NCI-H187 (cell line): ENCODE measurements at places on chromosomes 11 and 22.

GRCh38 chr11:14924318-14924717 lies 32.3 kb upstream of the CYP2R1 start:
- DNase-seq, result no peak

DNA sequence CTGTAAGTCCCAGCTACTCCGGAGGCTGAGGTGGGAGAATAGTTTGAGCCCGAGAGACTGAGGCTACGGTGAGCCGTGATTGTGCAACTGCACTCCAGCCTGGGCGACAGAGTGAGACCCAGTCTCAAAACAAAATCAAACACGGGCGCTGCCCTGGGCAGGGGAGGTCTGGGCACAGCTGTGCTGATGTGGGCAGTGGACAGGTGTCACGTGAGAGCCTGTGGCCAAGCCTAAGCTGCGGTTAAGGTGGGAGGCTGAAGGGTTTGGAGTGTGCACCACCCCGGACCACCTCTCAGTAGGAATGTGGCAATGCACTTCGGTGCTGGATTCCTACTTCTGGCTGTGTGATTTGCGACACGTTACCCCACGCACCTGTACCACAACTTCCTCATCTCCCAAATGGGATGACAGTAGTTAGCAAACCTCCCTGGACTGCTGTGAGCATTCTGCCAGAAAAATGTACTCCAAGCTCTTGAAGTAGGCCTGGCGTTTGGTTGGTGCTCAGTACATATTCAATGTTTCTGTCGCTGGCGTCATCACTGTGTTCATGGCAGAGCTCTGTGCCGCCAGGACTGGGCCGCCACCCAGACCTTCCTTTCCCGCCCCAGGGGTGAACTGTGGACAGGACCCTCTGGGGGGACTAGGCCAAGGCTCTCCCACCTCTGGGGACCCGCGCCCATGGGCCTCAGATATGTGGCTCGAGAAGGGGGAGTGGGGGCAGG lies 807 bp upstream of the ZNF74 start:
- no peak for DNase-seq

DNA sequence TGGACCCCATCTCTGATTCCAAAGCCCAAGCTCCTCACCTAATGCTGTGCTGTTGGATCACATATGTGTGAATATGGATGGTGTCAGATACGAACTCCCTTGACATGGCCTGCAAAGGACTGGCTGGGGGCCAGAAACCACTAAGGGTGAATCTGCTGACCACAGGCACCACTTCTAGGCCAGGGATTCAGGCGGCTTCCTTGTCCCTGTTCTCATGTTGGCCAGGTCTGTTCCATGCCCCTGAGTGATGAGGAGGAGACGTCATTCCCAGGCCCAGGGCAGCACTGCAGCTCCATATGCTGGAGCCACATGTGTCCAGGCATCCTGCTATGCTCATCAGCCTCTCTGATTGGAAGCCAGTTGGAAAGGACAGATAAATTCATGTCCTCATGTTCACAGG lies 130.0 kb upstream of the BDNF start:
- DNase-seq, result no peak

GRCh38 chr11:120622189-120622875 lies 110.8 kb downstream of the GRIK4 start:
- no peak for DNase-seq

DNA sequence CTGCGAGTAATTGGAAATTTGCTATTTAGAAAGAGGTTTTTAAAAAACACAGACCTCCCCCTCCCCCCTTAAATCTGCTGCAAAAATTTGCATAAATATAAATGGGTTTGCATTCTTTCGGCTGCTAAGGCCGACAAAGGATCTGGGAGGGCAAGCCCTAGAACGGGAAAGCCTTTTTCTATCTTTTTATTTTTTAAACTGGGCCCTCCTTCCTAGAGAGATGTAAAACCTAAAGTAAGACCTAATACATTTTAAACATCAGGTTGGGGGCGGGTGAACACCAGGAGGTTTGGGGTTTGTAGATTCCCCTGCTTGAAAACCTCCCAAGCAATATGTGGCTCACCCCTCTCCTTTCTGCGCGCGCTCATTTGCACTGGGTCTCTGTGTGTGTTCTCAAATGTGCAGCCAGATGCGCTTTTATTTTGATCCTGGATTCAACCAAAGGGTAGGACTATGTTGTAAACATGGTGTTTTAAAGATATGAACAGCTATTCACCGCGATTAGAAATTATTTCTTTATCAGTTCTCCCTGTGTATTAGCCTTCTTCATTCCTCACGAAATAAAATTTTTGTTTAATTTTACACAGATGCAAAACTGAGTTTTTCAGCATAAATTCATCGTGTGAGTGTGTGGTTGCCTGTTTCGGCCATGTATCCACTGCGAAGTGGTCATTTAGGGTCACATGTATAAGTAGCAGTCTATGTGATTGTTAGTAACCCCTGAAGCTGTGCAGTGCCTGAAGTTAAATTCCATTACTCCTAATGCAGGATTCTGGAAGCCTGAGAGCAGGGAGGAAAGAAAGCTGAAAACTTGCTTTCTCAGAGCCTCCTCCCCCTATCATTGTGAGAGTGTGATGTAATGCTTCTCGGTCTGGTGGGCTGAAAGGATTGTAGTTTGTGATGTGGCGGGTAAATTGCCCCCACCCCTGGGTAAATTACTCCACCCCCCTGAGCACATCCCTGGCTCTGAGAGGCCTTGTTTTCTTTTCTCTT lies 988 bp downstream of the TNRC6B start:
- no peak for DNase-seq

DNA sequence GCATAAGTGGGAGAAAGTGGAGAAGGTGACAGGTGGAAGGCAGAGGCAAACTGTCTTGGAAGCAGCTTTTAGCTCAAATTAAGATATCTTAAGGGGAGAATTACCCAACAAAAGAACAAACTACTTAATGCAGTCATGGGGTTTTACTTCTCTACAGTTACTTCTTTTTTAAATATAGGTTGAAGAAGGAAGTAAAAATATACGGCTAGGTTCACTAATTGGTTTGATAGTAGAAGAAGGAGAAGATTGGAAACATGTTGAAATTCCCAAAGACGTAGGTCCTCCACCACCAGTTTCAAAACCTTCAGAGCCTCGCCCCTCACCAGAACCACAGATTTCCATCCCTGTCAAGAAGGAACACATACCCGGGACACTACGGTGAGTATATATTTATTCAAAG lies 40.8 kb downstream of the PDHX start:
- no peak for DNase-seq

DNA sequence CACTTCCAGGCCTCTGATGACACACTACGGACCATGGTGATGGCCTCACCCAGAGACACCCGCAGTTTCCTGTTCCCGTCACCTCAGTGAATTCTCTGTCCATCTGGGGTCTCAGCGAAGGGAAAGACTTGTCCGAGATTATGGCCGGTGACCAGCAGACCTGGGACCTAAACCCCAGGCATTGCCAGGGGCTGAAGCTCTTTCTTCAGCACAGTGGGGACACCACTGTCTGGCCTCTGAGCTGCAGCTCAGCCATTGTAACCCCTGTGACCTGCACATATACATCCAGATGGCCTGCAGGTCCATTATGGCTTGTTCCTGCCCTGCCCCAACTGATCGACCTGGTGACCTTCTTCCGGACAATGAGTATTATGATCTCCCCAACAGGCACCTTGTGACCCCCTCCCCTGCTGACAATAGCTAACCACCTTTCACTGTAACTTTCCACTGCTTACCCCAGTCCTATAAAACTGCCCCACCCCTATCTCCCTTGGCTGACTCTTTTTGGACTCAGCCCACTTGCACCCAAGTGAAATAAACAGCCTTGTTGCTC lies 22.3 kb downstream of the CBX7 start:
- no peak for DNase-seq

DNA sequence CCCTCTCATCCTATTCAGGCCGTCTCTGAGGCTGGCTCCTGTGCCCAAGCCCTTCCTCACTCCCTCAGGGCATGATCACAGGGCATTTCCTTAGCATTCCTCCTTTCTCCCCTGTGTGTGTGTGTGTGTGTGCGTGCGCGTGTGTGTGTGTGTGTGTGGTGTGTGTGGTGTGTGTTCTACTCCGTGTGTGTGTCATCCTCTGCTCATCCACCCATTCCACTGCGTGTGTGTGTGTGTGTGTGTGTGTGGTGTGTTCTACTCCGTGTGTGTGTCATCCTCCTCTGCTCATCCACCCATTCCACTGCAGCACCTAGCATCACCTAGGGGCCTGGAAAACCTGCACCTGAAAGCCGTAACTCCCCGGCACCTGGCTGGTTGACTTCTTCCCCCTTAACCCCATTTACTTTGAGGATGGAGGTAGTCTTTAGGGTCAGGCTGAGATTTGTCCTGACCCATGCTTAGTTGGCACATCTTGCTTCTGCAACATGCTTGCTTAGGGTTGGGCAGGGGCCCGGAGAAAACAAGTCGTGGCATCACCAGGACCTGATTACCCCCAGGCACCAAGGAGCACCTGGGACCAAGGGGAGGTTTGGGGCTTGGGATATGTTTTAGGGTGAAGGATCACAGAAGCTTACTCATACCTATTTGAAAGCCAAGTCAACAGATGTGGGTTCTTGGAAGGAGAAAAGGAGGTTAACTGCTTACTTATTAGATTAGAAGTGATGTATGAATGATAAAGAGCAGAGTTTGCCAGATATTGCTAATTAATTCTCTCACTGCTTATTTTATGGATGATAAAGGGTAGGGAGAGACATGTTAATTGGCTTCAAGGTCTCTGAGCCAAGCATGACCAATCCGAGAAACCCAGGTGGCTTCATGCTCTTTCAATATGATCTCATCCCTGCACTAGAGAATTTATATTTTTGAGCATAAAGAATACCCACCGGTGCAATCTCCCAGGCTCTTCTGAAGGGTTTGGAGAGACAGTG lies 18.9 kb downstream of the TIMP3 start:
- no peak for DNase-seq

GRCh38 chr11:108027057-108027456 lies 18.4 kb downstream of the CUL5 start:
- DNase-seq, result no peak

- DNase-seq, result no peak
Observed at GRCh38 chr11:120954381-120954780, 69.5 kb upstream of the TBCEL start.

- DNase-seq, result no peak
Observed at GRCh38 chr22:32583921-32584335, 109.3 kb downstream of the FBXO7 start.
